Upper lobe of left lung (tissue), 6 donors: ENCODE measurements at places on chromosomes 11 and 22.
A peak's percentile ranks its signal among the peaks of the same experiment; 100 is the strongest.

- H3K27me3 ChIP-seq = no peaks in the 10 kb centered on the region
- H3K27ac ChIP-seq = peak overlapping the region; percentile 20
- no peaks in the 10 kb centered on the region for H3K36me3 ChIP-seq
- peaks cover 12% of the 10 kb centered on the region for H3K4me1 ChIP-seq
- no peak for DNase-seq
Observed at GRCh38 chr11:86162239-86162638, 82.3 kb upstream of the EED start.

- H3K27ac ChIP-seq = peak overlapping the region; percentile 76
- no peak for DNase-seq
- peaks cover 99% of the 10 kb centered on the region for H3K4me1 ChIP-seq
- peak overlapping the region; percentile 15 for H3K4me3 ChIP-seq
Observed at GRCh38 chr11:128726458-128727139, 32.7 kb downstream of the FLI1 start.

GRCh38 chr11:28043930-28044709 lies 63.8 kb downstream of the KIF18A start:
- no peaks in the 10 kb centered on the region for H3K4me1 ChIP-seq
- DNase-seq = no peak
- H3K27ac ChIP-seq = no peak overlapping the region
- H3K36me3 ChIP-seq = no peaks in the 10 kb centered on the region

- H3K27me3 ChIP-seq = no peaks in the 10 kb centered on the region
- H3K36me3 ChIP-seq = no peaks in the 10 kb centered on the region
- H3K4me3 ChIP-seq = no peak overlapping the region
- peaks cover 27% of the 10 kb centered on the region for H3K4me1 ChIP-seq
Observed at GRCh38 chr11:110362971-110363509, 66.6 kb upstream of the RDX start.
